ENCODE measurements at places on chromosomes 5 and 9. TPM values are rescaled to one million over a fixed set of nuclear protein-coding genes. Genes with fewer than 3 reads are reported as not detected.

The DMGDH gene
- total RNA-seq = 1.5 TPM

The AMBP gene
- not detected for total RNA-seq

The GMCL2 gene
- not detected for total RNA-seq

The PDCD1LG2 gene
- 16.0 TPM for total RNA-seq

The WDR31 gene
- 1.3 TPM for total RNA-seq

The MZB1 gene
- total RNA-seq = 0.29 TPM

The BTNL8 gene
- total RNA-seq = not detected
